ENCODE measurements at places on chromosomes 5 and 9. TPM values are rescaled to one million over a fixed set of nuclear protein-coding genes. Genes with fewer than 3 reads are reported as not detected.

GRCh38 chr9:76255781-76256455 is 138.3 kb downstream of the RFK start:
- no peak overlapping the region for H3K4me3 ChIP-seq
- no peak for DNase-seq
- no peak overlapping the region for H3K27ac ChIP-seq

DNA sequence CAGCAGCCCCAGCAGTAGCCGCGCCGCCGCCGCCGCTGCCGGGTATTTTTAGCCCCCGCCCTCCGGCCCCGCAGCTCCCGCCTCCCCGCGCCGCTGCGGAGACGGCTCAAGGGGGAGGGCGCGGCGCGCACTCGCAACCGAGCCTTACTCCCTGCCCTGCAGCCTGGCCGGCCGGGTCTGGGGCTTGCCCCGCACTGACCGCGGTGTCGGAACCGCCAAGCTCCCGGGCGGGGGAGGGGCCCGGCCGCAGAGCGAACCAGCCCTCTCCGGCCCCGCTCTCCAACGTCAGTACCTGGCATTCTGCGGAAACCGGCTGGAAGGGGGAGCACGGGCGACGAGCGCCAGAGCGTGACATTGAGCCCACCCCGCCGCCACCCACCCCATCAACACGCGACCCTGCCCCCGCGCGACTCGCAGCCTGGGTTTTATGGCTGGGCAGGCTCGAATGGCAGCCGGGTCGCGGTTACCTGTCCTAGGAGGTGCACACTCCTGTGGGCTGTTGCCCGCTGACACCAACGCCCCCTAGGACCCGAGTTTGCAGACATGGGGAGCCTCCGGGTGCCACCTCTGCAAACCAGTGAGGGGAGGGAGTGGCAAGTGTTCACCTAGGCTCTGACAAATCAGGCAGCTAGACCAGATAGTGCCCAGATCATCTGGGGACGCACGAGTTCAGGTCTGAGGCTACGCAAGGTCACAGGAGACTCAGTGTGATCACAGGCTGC is at the start of gene ACSL6:
Gene ACSL6 (minus strand): TSS at position 37 of the 722 bp plus-strand sequence. CDS start 105 bp downstream, outside the sequence.
- DNase-seq, result peak; percentile 67
- H3K4me1 ChIP-seq, result peaks cover 19% of the 10 kb centered on the region
- peak within 1 kb of the TSS; percentile 25 for H3K27ac ChIP-seq
- H3K36me3 ChIP-seq, result no peaks in the 10 kb centered on the region

ADAMTS12 gene
- total RNA-seq, result not detected

INSL6 gene
- total RNA-seq, result not detected

GRCh38 chr5:93675460-93676450 is 65.6 kb downstream of the POU5F2 start:
- no peaks in the 10 kb centered on the region for H3K27me3 ChIP-seq
- no peaks in the 10 kb centered on the region for H3K36me3 ChIP-seq
- no peak for DNase-seq

GRCh38 chr9:21688108-21689102 is 114.0 kb upstream of the MTAP start:
- H3K27me3 ChIP-seq, result peaks cover 21% of the 10 kb centered on the region
- H3K36me3 ChIP-seq, result no peaks in the 10 kb centered on the region
- DNase-seq, result no peak
- H3K4me1 ChIP-seq, result no peaks in the 10 kb centered on the region
- H3K27ac ChIP-seq, result no peak overlapping the region
